ENCODE measurements at places on chromosomes 7 and 10.
A peak's percentile ranks its signal among the peaks of the same experiment; 100 is the strongest.

GRCh38 chr10:96013956-96014355 lies 29.4 kb upstream of the CCNJ start:
- DNase-seq: no peak

DNA sequence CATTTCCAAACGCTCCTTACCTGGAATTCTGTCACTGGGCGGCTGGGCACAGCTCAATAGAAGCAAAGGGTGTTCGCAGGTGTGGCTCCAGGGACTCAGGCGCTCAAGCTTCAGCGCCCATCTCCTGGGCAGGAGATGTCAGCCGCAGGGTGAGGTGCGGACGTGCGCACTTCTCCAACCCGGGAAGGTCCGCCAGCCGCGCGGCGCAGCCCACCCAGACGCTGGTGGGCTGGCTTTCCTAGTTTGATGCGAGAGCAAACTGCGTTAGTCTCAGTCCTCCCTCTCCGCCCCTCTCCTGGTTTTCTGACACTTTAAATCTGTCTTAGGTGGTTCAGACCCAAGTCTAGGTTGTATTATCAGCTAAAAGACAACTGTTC lies 267 bp downstream of the CALCR start:
- DNase-seq: no peak

DNA sequence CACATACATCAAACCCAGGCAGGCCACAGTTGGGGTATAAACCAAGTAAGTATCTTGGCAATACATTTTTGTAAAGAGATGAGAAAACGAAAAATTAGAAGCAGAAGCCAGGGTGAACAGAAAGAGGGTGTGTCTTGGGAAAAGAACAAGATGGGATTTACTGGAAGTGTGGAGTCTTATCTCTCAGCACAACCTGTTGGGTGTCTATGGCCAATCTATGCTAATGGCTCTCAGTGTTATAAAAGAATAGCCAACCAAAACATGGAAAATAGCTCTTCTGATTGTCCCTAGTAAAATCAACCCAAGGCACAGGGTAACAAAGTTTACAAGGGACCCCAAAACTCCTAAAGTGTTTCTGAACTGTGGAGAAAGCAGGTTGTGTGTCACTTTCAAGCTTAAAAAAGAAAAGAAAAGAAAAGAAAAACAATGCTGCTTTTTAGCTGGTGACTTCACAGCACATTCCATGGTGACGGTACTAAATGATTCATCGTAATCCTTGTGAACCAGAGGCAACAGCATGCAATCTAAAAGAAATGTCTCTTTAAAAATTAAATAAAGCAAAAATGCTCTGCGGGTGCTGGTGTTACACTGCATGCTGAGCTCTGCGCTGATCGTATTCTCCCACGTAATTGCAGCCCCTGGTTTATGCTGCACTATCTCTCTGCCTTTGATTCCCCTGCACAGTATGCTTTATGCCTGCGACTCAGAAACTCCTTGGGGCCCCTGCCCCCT lies 100.8 kb downstream of the C10orf90 start:
- DNase-seq: peak; percentile 69

- no peak for DNase-seq
Measured at GRCh38 chr10:52994370-52994769, 221.8 kb upstream of the MBL2 start.

DNA sequence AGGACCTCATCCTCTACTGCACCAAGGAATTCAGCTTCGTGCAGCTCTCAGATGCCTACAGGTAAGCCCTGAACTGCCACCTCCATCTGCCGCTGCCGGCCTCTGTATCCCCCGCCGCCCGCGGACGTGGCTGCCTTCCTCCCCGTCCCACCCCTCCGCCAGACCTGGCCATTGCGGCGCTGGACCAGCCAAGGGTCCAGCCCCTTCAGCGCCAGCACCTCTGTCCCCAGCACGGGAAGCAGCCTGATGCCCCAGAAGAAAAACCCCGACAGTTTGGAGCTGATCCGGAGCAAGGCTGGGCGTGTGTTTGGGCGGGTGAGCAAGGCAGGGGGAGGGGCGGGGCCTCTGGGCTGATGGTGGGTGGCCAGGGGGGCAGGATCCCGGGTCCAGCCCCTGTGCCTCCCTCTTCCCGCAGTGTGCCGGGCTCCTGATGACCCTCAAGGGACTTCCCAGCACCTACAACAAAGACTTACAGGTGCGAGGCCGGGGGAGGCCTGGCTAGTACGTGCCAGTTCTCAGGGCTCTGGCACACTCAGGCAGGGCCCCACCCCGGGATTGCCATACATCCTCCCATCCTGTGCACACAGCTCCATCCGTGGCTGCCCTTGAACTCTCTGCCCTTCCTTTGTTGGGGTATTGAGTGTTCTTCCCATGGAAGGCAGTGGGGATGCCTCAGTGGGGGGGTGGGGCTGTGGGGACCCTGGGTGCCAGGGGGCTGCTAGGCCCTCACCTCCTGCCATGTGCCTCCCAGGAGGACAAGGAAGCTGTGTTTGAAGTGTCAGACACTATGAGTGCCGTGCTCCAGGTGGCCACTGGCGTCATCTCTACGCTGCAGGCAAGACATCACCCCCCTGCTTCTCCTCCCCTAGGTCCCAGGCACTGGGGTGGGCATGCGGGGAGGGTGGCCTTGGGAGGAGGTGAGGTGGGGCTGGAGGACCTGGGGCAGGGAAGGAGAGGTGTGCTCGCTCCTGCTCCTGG lies 13.5 kb downstream of the ASL start:
- no peak for DNase-seq

- peak; percentile 31 for DNase-seq
Measured at GRCh38 chr7:65840446-65840845, 32.4 kb upstream of the VKORC1L1 start.

DNA sequence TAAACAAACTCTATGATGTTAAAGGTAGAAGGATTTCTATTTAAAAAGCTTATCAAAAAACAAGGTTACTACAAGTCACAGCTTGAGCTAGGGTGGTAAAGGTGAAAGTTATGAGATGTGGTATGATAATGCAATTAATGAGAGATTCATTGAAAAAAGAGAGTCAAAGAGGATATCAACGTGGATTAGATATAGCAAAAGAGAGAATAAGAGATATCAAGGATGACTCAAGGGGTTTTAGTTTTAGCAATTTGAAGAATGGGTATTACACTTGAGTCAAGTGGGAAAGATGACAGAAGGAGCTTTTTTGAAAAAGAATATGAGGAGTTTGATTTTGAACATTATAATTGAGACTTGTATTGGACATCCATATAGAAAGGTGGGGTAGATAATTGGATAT lies 59.8 kb downstream of the NUTM2E start:
- no peak for DNase-seq

- DNase-seq: no peak
Measured at GRCh38 chr10:79384773-79385391, 37.6 kb downstream of the PPIF start.

DNA sequence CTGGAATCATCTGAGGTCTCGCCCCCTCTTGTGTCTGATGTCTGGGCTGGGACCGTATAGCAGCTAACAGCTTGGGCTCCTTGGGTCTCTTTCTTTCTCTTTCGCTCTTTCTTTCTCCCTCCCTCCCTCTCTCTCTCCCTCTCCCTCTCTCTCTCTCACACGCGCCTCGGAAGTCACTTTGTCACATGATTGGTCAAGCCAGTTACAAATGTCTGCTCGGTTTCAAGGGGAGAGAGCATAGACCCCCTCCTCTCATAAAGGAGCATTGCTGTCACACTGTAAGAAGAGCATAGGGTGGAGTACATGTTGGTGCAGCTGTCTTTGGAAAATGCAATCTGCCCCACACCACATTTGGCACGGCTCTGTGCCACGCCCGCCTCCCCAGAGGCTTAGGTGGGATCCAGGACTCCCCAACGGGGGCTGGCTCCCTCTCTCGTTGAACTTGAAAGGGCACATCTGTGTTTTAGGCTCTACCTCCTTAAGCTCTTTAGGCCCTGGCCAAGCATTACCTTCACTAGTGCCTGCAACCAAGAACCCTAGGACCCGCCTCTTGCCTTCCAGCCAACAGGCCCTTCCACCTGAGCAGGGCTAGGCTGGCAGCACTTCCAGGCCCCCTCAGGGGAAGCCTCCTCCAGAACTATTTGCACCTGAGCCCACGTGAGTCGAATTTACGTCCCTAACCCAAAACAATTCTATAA lies 61.9 kb upstream of the CACUL1 start:
- DNase-seq: no peak

- DNase-seq: no peak
Measured at GRCh38 chr7:134155871-134156270, 28.7 kb downstream of the LRGUK start.

DNA sequence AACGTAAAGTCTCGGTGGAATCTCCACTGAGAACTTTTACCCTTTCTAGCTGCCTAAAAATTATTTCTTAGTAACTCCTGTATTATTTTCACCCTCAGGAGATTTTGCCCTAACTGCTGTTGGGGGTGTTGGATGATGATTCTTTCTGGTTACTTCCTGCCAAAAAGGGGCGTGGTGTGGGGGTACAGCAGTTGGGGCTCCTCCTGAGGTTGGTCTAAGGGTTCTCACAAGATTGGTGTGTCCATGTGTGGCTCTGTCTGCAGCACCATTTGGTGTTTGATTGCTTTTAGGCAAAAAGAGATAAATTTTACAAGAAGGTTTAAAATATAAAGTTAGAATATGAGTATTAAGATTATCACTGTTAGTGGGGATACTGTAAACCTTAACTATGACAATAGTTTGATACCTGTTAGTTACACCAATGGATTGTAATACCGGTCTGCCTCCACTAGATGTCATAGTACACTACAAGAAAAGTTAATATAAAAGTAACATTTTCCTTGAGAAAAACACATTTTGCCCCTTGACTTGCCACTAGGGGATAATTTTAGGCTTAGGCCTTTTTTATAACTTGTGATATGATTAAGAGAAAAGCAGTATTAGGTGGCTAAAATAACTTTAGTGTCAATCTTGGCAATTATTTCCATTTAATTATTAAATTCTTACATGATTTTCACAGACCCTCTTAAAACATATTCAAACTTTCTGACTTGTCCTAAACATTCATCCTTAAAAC lies 928.7 kb downstream of the IPMK start:
- DNase-seq: peak; percentile 33

DNA sequence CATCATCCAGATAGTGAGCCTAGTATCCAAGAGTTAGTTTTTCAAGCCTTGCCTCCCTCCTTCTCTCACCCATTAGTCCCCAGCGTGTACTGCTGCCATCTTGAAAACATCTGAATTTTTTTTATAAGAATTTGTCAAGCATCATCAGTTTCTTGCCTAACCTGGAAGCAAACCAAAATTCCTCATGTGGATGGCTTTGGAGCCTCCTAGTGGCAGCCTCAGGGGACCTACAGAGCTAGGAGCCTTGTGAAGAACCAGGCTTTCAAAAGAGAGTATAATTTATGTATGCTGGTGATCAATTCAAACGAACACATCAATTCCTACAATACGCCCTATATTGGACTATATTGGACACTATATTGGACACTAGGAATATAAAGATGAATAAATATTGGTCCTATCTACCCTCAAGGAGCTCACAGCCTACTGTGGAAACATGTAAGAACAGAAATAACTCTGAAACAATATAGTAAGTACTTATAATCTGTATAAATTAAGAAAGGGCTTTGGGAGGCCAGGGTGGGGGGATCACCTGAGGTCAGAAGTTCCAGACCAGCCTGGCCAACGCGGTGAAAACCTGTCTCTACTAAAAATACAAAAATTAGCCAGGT lies 63.4 kb downstream of the HPSE2 start:
- peak; percentile 20 for DNase-seq

GRCh38 chr7:5041047-5041446 lies 4.6 kb upstream of the RBAK start:
- DNase-seq: no peak

GRCh38 chr10:61464461-61465170 lies 11.4 kb upstream of the TMEM26 start:
- DNase-seq: peak; percentile 22

DNA sequence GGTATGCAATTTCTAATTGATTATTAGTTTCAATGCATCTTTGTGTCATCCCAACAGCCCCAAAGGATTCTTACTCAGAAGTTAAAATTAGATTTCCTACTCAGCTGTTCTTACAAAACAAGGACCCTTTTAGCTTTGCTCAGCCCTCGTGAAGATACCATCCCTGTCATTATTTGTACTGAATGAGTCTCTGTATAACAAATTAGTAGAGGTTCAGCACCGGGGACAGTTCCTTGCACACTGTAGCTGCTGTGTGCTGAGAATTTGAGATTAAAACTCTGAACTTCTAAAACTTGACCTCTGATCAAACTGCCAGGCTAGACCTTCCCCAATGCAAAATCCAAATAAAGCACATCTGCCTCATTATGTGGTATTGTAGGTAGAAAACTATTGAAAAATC lies 299.1 kb downstream of the LHFPL3 start:
- peak; percentile 5 for DNase-seq

- DNase-seq: no peak
Measured at GRCh38 chr7:141151746-141152145, 77.9 kb downstream of the TMEM178B start.

- DNase-seq: no peak
Measured at GRCh38 chr10:4941540-4942330, 21.5 kb upstream of the AKR1C1 start.

DNA sequence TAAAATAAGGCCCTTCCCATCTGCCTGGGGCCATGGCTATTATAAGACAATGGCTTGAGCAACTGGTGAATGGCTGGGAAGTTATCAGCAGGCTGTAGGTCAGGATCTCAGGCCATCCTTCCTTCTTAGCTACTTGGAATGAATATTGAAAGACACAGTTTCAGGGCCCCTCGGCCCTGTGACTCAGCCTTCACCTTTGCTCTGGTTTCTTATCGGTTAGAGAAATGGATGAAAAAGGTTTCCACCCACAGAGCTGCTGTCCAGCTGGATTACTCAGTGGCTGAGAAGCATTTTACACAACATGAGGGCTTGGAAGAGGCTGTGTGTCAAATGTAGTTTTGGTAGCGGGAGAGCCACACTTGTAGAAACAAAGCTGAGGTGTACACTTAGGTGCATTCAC lies 9.4 kb downstream of the ACSL5 start:
- DNase-seq: peak; percentile 59
